Spinal cord (tissue), 10 donors: ENCODE measurements at places on chromosomes 16 and 17. TPM values are rescaled to one million over a fixed set of nuclear protein-coding genes. Genes with fewer than 3 reads are reported as not detected.
A peak's percentile ranks its signal among the peaks of the same experiment; 100 is the strongest.

GRCh38 chr17:55641676-55642081 is 81.0 kb downstream of the TMEM100 start:
- no peak for DNase-seq

DNA sequence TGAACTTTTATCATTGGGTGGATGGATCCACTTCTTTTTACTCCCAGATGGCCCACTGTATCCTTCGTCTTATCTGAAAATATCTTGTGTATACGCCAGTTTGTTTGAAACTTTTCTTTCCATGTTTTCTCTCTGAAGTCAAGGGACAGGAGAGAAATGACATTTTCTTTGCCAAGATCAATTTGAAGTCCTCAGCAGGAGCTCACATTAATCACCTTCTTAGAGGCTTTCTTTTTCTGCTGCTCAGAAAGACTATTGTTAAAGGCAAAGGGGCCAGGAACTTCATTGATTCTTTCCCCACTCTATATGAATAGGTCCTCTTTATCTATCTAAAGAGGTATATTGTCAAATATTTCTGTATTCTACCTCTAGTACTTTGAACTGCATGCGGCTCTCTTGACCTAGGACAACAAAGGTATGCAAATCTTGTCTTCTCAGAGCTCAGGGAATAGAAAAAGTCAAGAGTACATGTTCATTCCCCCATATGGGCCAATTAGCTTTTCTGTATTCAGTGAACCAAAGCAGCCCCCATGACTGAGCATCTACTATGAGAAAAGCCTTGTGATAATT is 583.3 kb downstream of the HS3ST4 start:
- DNase-seq = no peak

The PHAF1 gene
- 32.2 TPM for total RNA-seq

The HES7 gene
- total RNA-seq = 0.39 TPM

- DNase-seq = no peak
These were observed 171.6 kb downstream of the SNX29 start for GRCh38 chr16:12148120-12148519.

GRCh38 chr17:2854143-2855055 is 58.2 kb downstream of the RAP1GAP2 start:
- DNase-seq = no peak

The CFDP1 gene
- total RNA-seq = 129 TPM

DNA sequence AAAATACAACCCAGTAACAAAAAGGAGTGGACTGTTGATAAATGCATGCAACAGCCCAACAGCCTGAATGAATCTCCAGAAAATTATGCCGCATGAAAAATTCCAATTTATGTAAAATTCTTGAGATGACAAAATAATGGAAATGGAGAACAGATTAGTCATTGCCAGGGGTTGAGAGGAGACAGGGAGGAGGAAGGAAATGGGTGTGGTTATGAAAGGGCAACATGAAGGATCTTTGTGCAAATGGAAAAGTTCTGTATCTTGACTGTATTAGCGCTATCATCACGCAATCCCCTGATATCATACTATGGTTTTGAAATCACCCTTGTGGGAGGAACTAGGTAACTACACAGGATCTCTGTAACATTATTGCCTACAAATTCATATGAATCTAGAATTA is 1058.3 kb upstream of the RBFOX1 start:
- DNase-seq = no peak

The TBC1D3 gene
- total RNA-seq = not detected

The FNDC8 gene
- not detected for total RNA-seq

DNA sequence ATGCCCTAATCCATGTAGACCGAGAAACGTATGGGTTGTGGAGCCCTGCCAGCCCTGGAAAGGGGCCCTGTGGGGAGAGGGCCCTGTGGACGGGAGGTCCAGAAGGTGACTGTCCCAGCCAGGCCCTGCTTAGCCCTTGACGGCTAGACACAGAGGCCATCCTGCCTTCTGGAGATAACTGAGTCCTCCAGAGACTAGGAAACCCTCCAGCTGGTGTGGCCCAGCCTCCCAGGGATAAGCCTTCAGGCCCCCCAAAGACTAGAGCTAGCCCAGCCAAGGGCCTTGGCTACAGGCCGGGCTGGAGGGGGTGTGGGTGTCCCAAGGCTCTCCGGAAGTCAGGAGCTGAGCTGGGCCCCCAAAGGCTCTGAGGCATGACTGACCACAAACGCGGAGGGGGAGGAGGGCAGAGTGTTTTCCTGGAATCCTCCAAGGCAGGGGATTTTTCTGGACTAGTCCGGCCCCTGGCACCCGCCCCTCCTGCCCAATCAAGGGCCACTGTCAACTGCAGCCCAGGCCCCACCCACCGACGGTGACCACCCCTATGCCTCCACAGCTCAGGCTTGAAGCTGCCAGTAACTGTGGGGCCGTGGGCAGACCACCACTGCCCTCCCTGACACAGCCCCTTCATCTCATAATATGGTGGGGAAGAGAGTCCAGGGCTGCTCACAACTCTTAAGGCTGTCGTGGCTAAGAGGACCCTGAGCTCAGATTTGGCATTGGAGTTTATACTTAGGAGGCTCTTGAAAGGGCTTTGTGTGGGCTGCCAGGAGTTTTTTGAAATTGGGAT is 885 bp upstream of the VASN start:
- no peak for DNase-seq

DNA sequence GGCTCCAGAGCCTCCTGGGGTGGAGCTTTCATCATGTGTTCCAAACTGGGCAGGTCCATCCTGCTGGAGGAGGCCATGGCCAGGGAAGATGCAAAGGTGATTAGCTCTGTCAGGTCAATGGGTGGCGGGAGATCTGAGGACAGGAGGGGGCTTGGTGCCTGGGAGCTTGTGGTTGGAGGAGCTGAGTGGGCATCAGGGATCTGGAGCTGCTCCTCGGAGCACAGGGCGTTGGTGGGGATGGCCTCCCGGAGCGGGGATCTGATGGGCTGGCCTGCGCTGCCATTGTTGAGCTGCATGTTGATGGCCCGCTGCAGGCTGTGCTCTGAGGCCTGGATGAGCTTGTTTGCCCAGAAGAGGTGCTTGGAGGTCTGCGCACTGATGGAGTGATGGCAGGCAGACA is 6.5 kb downstream of the SPATA32 start:
- no peak for DNase-seq

The PRSS33 gene
- 0.17 TPM for total RNA-seq

The EMP2 gene
- 30.0 TPM for total RNA-seq

The TAT gene
- 0.22 TPM for total RNA-seq

DNA sequence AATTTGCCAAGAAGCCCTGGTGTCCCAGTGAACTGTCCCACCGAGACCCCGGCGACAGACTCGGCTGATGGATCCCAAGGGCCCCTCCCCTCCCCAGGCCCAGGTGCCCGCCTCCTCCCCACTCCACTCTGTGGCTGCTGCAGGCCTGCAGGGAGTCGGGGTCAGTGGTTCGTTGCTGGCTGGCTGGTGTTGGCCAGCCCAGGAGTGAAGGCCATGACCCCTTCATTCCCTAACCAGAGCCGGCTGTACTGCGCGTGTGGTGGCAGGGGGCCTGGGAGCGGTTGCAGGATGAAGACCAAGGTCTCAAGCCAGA is 9.2 kb upstream of the TBX2 start:
- no peak for DNase-seq

GRCh38 chr17:30225112-30225511 is 10.4 kb downstream of the SLC6A4 start:
- no peak for DNase-seq

DNA sequence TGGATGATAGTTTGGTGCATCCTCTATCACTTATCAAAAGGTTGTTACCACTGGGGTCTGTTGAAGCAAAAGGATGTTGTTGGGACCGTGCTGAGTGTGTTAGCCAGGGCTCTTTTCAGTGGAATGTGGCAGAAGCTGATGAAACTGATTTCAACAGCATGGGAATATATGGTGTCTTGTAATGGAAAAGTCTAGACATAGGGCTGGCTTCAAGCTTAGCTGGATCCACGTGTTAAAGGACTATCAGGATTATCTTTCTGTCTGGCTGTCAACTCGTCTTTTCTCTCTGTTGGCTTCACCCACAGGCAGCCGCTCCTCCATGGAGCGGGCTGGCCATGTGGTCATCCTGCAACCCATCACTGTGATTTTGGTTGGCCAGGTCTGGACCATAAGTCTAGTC is 8.7 kb downstream of the SNX29 start:
- DNase-seq = no peak

- no peak for DNase-seq
These were observed 27.4 kb downstream of the EMP2 start for GRCh38 chr16:10552998-10553491.

The CDRT15L2 gene
- total RNA-seq = not detected

GRCh38 chr17:7845359-7846062 is 9.4 kb upstream of the TMEM88 start:
- DNase-seq = no peak

GRCh38 chr17:33750943-33751701 is 458.0 kb upstream of the ASIC2 start:
- DNase-seq = peak; percentile 63

GRCh38 chr16:21162661-21163151 is 4.2 kb downstream of the LDAF1 start:
- DNase-seq = no peak
